ENCODE measurements at places on chromosomes 1 and 21.

- DNase-seq = no peak
Observed at GRCh38 chr1:226580625-226581270, 32.2 kb downstream of the STUM start.

GRCh38 chr1:216723274-216723780, at the start of gene ESRRG:
ESRRG (minus strand) TSS chr1:216723429; CDS start chr1:216723299, 130 bp downstream.
- no peak for DNase-seq

DNA sequence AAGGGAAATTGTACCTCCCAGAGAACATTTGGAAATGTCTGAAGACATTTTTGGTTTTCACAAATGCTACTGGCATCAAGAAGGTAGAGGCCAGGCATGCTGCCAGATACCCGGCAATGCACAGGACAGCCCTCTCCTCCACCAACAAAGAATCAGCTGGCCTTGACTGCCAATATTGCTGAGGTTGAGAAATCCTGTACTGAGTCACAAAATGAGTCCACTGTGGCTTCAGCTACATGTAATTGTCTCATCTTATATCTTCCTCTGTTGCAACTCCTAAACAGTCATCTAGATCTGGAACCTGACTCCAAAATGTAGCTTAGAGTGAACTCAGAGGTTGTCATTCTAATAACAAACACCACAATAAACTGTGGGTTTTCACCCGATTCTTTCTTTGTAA, 327.5 kb upstream of the POGK start:
- DNase-seq = no peak

DNA sequence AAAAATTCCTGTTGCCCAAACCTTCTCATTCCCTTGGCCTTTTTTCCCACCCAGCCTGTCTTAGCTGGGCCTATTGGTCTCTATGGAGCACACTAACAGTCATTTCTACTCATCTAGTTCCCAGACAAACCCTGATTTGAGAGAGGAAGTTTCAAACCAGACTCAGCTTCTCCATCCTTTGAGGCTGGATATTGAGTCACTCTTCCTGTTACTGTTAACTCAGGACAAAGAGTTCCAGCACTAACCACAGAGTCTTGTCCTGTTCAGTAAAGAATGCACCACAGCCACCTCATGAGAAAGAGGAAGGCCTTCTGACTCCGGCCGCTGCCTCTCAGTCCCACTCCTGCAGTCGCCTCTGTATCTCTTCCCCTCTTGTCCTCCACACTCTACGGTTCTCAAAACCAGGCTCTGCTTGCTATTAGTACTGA, 137.8 kb downstream of the PTPRC start:
- no peak for DNase-seq

DNA sequence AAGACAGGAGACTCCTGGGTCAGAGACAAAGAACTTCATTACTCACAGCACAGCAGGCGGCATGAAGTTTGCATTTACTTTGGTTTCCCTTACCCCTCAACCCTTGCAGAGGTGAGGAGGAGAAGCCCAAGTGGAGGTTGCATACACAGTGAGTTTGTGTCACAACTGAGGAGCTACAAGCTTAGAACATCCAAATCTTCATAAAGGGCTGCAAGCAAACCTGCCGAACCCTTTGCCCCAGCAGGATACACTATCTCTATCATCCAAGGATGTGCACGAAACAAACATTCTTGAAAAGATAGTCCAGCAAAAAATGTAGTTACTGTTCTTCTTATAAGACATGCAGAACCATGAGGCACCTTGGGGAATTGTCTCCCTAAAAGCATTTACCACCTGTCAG, 493.5 kb downstream of the SETD4 start:
- no peak for DNase-seq

- DNase-seq = no peak
Observed at GRCh38 chr1:188615321-188615720, 1786.6 kb downstream of the PLA2G4A start.

DNA sequence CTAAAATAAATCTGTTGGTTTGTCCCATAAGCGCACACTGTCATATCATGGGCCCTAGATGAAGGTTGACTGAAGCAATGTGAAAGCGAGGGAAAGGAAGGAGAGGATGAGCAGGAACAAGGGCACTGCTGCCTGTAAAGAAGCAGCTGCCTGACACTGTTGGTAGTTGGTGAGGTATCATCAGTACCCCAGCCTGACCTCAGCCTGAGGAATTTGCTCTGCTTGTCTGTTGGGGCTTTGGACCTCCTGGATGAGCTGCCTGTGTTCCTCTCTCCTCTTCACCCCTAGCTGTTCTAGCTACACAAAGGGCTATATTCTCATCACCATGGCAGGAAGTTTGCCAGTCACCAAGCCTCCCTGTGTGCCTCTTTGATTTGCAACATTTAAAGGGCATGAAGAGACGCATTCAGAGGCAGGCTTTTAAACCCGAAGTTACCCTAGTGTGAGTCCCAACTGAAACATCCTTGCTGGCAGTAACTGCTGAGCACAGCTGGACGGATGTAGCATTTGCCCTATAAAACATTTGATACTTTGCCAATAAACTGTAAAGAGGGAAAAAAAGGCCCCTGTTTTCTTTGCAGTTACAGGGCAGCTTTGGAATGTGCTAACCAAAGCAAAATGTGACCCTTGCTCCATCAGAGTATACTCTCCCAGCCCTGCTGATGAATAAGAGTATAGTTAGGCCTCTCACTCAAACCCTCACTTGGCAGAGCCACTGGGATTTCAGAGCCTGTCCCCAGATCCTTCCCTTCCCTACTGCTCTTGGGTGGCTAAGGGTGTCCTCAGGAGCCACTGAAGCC, 22.2 kb upstream of the SPATA6 start:
- DNase-seq = no peak

- DNase-seq = no peak
Observed at GRCh38 chr1:35408925-35409324, 140.4 kb downstream of the ZMYM4 start.

GRCh38 chr1:26858160-26858559, 4.8 kb upstream of the SFN start:
- DNase-seq = no peak

- DNase-seq = no peak
Observed at GRCh38 chr1:189673217-189673616, 804.4 kb downstream of the BRINP3 start.

Measured in stimulated activated CD8-positive, alpha-beta memory T cell treated with anti-CD3 and anti-CD28 coated beads, Interleukin-7, amount 100 ng/mL, for 24 hours (primary cell).